ENCODE measurements at places on chromosomes 6 and 20.

- DNase-seq = no peak
Measured at GRCh38 chr6:340991-341827, 48.9 kb downstream of the DUSP22 start.

DNA sequence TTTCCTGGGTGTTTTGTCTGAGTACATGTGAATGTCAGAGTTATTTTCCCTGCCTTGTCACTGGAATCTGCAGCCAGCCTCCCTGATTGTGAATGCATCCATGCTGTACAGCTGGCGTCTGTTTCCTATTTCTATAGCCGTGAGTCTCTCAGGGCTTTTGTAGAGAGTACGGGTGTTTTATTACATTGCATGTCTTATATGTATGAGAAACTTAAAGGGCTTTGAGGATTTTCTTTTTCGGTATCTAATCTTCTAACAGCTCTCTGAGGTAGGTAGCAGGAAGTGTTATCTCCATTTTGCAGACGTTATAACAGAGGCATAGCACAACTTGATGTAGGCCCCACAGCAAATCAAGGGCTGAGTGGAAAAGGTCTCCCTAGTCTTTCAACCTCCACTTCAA lies 272.9 kb downstream of the PRL start:
- DNase-seq = no peak

GRCh38 chr6:5562277-5562676 lies 301.0 kb downstream of the FARS2 start:
- DNase-seq = no peak

DNA sequence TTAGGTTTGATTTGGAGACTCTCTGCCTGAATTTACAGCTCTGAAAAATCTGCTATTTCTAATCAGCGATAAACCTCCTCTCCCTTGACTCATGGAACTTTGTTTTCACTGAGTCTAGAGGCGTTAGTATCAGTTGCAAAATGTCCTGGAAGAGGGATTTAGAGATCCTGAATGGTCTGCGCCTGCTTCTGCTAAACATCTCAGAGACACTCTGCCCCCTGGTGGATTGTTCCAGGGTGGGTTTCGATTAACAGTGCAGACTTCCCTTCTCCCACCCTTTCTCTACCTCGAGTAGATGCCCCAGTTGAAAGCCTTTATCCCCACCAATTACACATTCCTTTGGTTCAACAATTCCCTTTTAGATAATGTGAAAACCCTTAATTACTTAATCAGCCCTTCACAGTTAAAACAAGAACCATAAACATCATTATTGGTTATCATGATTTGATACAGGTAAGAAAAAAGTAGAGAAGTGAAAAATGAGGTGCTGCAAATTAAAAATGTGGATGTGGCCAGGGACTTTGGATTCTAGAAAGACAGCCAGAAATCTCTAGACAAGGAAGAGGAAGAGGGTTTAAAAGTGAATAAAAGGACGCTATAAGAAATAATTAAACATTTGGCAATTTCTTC lies 5.5 kb downstream of the HTR1B start:
- peak; percentile 19 for DNase-seq

Measured in NCI-H1417 (cell line).